ENCODE measurements at places on chromosomes 4 and X. TPM values are rescaled to one million over a fixed set of nuclear protein-coding genes. Genes with fewer than 3 reads are reported as not detected.
A peak's percentile ranks its signal among the peaks of the same experiment; 100 is the strongest.

GRCh38 chr4:151569650-151570049 is 160.7 kb downstream of the FHIP1A start:
- DNase-seq, result no peak

DNA sequence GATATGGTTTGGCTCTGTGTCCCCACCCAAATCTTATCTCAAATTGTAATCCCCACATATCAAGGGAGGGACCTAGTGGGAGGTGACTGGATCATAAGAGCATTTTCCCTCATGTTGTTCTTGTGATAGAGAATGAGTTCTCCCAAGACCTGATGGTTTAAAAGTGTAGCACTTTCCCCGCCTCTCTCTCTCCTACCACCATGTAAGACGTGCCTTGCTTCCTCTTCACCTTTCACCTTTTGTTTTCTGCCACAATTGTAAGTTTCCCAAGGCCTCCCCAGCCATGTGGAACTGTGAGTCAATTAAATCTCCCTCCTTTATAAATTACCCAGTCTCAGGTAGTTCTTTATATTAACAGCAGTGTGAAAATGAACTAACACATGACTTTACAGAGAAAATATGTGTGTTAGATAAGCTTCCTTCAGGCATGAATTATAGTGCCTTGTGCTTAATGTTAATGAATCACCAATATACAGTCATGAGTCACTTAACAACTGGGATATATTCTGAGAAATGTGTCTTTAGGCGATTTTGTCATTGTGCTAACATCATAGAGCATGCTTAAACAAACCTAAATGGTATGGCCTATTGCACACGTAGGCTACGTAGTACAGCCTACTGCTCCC is 37.9 kb downstream of the PDGFC start:
- DNase-seq, result no peak

DNA sequence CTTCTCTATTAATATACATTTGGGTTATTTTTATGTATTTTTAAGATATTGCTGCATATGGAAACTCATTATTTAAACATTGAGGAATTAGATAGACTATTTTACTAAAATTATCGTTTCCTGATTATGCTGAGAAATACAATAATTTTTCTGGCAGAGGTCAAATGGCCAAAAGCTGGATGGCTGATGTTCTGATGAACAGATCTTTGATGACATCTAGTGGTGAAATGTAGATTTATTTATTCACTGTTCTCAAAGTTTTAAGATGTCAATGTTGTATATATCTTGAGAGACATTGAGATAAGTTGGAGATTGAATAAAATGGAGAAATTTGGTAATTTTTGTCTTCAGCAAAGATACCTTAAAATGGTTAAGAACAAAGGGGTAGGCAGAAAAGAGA is 96.2 kb downstream of the UGT8 start:
- peak; percentile 5 for DNase-seq

DNA sequence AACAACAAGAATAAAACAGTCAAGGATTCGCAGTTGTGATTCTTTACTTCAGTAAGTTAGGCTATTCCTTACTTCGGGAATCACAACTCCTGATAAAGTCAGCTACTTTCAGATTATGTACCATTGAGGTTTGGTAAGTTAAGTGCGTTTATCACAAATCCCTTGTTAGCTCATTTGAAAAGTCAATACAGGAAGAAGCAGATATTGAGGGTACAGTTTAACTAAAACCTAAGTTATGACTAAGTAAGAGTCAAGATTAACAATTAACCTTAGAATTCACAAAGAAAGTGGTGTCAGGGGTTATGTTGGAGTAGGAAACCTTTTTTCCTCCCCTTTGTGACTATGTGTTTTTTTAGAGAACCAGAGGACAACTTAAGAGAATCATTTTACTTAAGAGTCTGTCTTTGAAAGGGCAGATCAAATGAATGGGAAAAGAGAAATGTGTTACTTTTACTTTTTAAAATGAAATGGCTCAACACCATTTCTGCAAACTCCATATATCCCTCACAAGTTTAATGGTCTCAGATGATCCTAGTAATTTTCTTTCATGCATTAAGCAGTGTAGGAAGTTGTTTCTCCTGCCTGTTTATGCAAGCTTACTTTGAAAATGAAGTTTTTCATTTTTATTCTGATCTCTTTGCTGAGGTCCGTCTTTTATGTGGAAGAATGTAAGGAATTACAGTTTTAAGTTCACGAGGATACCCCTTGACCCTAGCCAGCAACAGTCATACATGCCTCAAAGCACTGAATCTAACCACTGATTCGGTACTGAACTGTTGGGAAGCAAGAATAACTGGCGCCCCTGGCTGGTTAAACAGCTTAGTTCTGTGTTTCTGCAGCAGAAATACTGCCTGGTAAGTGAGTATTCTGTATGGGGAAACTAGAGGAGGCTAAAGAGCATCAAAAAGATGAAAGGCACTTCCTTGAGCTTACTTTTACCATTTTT is 211.7 kb downstream of the SLC4A4 start:
- no peak for DNase-seq

GRCh38 chrX:71217298-71217697 is 5.7 kb upstream of the GJB1 start:
- no peak for DNase-seq

DNA sequence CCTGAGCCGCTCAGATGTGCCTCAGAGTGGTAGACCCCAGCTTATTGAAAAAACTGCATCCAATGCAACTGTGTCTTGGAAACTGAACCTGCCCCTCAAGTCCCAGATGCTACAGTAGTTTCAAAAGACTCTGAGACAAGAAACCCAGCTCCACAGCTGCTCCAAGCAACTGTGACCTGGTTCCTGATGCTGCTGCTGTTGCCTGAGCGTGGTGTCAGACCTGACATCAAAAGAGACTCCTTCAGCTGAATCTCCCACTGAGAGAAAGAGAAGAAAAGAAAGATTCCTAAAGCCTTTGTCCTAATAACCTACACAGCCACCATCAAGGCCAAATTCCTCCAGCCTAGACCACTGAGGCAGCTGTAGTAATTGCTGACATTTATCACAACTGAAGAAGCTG is 630.1 kb downstream of the STIM2 start:
- no peak for DNase-seq

Gene PASD1
- total RNA-seq, result not detected

Gene DCUN1D4
- total RNA-seq, result 65.2 TPM

DNA sequence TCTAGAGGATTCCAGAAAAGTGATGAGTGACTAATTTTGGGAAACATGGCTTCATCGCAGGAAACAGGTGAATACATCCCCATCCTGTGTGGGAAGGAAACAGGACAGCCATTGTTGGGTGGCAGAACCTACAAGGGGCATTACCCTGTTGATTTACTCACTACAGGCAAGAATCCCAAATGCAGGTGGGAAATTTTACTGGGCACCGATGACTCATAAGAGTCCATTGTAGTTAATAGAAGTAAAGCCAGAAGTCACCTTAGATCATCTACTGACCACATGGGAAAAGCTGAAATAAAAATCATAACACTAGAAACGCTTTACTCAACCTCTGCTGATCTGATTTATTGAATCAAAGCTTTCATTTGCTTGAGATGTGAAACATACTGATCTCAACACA is 136.4 kb downstream of the TRIML1 start:
- no peak for DNase-seq

DNA sequence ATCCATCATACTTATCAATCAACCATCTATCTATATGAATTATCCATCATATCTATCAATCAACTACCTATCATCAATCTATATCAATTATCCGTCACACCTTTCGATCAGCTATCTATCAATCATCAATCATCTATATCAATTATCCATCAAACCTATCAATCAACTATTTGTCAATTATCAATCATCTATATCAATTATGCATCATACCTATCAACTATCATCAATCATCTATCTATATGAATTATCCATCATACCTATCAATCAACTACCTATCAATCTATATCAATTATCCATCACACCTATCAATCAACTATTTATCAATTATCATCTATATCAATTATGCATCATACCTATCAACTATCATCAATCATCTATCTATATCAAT is 70.6 kb upstream of the PPP2R3B start:
- DNase-seq, result no peak

- DNase-seq, result no peak
Observed at GRCh38 chr4:183272384-183272783, 47.7 kb downstream of the CLDN22 start.

Gene POF1B
- not detected for total RNA-seq

GRCh38 chrX:102606115-102606514 is 6.8 kb downstream of the ARMCX5 start:
- DNase-seq, result no peak

- no peak for DNase-seq
Observed at GRCh38 chr4:124449881-124450280, 262.7 kb downstream of the ANKRD50 start.

Gene RHOH
- total RNA-seq, result not detected

DNA sequence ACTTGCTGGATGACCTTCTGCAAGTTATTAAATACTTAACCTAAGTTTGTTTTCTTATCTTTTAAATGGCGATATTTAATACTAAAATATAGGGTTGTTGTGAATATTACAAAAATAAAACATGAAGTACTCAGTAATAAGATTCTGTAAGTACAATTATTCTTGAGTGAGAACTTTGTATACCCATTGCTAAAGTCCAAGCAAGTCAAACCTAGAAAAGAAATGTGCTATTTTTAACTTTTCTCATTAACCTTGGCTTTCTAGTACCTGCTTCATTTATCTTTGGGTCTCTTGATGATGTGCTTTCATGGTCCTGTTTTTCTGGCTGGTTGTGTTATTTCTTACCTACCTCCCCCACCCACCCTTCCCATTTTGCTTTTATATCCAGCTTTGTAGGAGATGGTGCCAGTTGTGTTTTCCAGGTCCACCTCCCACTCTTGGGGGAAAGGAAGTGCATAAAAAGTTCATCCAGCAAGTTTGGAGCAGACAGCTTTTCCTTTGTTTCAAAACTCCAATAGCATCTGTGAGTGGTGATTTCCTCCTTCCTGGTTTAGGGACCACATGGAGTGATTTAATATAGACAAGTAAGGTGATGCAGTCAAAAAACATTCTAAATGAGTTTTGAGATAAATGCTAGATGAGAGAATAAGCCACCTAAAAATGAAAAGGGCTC is 7.5 kb upstream of the CXCL8 start:
- DNase-seq, result no peak

DNA sequence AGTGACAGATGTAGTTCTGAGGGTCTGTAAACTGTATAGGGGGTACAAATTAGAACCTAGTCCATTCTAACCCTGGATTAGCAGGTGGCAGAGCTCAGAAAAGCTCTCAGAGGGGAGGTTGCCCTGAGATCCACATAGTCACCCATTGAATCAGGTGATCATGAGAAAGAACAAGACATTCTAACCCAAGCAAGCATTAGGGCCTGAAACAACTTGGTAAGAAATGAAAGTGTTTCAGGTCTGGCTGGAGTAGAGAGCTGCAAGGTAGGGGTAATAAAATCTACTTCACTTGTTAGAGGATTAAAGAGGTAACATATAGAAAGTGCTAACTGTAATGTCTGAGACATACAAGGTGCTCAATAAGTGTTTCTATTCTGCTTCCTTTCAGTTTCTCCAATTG is 8.8 kb upstream of the BMP2K start:
- DNase-seq, result no peak

DNA sequence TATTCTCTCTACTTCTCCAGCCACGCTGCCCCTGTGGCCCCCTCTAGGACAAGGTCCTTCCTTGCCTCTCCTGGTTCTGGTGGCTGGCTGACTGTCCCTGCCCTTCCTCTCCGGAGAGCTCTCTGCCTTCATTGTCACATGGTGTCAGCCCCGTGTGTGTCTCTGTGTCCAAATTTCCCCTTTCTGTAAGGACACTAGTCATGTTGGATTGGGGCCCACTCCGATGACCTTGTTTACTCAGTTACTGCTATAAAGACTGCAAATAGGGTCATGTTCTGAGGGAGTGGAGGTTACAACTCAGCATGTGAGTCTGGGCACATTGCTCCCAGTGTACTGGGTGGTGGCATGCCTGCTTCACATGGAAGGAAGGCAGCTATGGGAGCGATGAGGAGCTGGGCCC is 129.5 kb upstream of the PSAPL1 start:
- no peak for DNase-seq

DNA sequence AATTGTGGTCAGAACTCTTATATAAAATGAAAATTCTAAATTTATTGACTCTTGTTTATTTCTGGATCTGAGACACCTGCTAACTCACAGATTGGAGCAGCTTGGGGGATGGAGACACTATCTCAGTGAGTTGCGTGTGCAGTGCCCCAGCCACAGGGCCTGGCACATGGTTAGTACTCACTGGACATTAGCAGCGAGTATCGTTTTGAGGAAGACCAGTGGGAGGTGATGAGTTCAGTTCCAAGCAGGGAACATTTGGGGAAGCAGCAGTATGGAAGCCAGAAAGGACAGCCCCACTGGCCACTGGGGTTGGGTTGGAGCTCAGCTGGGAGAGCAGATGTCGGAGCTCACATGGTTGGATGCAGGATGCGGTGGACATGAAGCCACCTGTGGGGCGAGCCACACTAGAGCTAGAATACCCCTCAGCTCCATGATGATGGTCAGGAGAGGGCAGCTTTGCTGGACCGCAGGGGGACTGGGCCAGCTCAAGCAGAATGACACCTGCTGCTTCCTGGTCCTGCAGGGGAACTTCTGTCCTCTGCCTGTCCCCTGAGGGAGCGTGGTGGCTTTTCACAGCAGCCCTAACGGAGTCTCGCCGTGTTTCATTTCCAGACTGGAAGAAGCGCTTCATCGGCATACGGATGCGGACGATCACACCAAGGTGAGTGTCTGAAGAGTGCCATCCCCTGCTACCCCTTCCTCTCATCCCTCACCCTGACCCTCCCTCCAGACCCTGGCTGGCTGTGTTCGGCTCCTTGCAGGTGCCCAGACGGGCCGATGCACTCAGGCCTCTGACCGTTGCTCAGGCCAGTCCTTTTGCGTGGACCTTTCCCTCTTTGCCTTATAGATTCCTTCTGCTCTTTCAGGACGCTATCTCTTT is 32.5 kb downstream of the HTRA3 start:
- no peak for DNase-seq

- no peak for DNase-seq
Observed at GRCh38 chrX:30635630-30636029, 17.6 kb upstream of the GK start.

DNA sequence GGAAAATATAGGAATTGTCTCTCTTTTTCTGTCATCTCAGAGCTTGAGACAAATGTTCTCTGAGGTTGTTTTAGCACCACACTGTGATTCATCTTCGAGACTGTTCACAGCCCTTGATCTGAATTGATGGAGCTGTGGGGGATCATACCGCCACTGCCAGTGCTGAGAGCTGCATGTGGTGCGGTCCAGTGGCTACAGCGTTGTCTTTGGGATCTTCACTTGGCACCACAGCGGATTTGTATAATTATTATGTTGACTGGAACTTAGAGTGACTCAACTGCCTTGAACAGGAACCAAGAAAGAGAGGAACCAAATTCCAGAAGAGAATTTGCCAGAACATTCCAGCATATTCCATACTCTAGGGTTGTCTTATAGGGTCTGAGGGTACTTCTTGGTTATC is 29.1 kb downstream of the TBL1X start:
- DNase-seq, result no peak

Gene SMR3B
- total RNA-seq, result not detected

Data from SJSA1 (cell line).